ENCODE measurements at places on chromosomes 3 and 15.
A peak's percentile ranks its signal among the peaks of the same experiment; 100 is the strongest.

DNA sequence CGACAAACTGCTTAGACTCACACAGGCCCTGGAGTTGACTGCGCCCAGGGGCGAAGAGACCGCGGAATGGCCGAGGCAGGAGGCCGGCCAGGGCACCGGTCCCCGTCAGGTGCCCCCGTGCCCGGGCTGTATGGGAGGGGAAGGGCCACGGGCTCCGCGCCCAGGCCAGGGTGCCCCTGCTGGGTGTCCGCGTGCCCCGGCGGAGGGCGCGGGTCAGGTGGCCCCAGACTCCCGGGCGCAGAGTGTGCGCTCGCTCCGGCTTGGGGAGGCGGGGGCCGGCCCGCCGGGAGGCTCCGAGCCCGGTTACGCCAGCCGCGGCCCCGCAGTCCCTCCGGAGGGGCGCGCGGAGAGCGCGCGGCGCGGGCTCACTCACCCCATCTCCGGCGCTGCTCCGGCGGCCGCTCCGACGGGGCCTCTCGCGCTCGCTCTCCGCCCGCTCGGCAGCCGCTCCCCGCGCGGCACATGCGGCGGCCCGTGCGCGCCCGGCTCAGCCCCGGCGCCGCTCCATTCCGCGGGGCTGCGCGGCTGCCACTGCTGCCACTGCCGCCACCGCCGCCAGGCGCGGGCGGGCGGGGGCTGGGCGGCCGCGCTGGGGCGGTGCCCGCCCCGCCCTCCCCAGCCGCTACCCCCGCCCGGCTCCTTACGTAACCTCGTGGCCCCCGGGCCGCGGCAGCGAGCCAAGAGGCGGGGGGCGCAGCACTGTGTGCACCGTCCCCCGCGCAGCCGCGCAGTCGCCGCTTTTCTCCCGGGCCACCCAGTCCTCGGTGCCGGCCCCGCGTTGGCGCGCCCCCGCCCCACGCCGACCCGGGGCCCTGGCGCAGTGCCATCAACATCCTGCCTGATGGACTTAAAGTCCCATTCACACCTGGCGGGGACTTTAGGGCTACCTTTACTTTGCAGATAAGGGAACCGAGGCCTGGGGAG lies at the start of gene HOMER2:
TSS of gene HOMER2 (minus strand) at position 563 of the 924 bp plus-strand sequence. CDS start at position 378, 185 bp downstream.
- DNase-seq: peak; percentile 5

DNA sequence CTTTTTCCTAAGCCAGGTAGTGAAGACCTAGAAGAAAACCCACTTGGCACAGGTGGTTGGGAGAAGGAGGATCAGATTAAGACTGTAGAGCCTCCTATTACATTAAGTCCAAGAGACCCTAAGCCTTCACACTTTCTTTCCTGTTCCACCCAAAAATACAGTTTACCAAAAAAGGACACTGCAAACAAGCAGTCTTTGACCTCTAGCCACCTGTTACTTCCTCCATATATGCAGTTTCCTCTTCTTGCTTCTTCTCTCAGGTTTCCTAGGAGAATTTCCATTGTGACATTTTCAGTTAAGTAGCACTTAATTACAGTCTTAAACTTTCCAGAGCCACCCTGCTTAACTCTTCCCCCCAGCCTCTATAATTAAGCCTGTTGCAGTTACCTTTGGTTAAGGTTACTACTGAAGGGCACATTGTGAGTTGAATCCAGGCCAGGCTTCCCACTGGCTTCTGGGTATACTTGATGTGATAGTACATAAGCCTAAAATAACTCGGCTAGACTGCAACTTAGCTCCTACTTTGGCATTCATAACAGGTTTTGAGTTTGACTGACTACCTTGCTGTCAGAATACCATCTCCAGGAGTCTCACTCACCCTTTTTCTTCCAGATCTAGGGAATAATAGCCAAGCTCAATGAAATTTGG lies 114.2 kb upstream of the UMPS start:
- no peak for DNase-seq

DNA sequence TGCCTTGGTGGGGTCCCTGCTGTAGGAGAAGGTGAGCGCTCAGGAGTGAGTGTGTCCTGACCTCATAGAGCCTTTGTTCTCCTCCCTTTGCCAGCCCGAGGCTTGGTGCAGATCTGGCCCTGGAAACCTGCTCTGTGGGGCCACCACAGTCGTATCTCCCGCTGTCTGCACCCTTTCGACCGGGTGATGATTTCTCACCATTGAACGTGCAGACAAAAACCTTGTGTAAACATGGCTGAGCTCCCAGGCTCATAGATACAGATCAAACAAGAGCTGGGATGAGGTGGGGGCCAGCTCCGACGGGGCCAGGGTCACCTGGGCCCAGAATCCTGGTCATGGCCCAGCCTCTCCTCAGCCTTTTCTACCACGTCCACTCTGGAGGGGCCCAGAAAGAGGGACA lies 34.6 kb upstream of the ESYT3 start:
- DNase-seq: no peak

DNA sequence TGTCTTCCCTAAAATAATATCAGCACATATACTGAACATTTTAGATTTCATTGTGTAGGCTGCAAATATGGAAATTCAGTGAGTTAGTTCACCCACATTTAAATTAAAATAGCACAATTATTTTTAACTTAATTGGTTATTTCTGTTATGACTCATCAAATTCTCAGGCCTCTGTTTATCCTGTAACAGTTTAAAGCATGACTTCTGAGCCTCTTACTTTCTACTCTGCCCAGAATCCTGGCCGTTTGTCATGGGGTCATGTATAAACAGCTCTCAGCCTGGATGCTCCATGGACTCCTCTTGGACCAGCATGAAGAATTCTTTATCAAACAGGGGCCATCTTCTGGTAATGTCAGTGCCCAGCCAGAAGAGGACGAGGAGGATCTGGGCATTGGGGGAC lies 12.2 kb downstream of the TUBGCP4 start:
- peak; percentile 30 for DNase-seq

DNA sequence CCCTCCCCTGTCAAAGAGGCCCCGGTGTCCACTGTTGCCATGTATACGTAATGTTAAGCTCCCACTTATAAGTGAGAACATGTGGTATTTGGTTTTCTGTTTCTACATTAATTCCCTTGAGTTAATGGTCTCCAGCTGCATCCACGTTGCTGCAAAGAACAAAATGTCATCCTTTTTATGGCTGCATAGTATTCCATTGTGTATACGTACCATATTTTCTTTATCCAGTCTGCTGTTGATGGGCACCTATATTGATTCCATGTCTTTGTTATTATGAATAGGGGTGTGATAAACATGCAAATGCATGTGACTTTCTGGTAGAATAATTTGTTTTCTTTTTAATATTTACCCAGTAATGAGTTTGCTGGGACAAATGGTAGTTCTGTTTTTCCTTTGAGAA lies 43.3 kb upstream of the AGTR1 start:
- DNase-seq: no peak

GRCh38 chr3:157248590-157249422 lies 88.9 kb upstream of the CCNL1 start:
- DNase-seq: peak; percentile 87

DNA sequence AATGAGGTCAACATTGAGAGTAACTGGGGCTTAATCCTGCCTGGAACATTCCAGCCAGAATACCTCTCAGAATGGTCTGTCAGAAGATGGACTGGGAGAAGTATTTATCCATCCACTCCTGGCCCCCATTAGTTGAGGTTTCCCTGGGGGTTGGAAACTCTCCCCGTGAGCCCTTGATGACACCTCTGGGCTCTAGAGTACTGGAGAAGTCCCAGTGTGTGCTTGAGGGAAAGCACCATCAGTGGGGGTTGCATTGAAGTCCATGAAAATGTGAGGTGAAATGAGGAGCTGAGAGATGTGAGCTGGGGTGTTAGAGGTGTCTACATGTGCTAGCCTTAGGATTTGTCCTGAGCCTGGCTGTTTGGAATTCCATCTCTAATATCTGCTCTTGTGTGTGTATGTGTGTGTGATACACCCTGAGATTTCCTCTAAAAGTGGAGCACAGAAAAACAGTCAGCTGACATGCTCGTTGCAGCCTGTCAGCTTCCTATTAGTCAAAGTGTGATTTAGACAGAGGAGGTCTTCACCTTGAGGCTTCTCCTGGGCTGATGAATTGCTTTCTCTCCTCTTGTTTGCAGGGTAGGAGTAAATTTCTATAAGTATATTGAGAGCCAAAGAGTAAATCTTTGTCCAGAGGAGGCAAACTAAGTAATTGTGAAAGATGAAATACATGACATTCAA lies 67.6 kb downstream of the NR1D2 start:
- DNase-seq: no peak

- DNase-seq: no peak
Measured at GRCh38 chr3:149592758-149593240, 65.0 kb downstream of the WWTR1 start.

- DNase-seq: no peak
Measured at GRCh38 chr3:70108546-70108945, 109.0 kb downstream of the SAMMSON start.

- no peak for DNase-seq
Measured at GRCh38 chr3:3919316-3919715, 120.1 kb downstream of the LRRN1 start.

DNA sequence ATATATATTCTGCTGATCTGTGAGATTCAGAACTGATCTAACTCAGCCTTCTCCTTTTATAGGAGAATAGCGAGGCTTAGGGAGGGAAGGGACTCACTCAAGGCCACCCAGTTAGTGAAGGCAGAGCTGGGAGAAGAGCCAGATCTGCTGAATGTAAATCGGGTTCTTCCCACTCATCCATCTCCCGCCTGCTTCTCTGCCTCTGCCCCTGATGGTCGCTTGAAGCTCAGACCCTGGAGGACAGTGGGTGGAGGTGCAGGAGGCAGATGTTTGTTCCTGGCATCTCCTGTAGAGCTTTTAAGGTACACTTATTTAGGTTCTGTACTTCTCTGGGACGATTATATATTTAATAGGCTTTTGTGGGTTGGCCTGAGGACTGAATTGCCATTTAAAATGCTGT lies 4.3 kb downstream of the PDIA5 start:
- peak; percentile 52 for DNase-seq

GRCh38 chr3:53730576-53730975 lies 115.6 kb downstream of the CHDH start:
- DNase-seq: peak; percentile 30

- no peak for DNase-seq
Measured at GRCh38 chr3:36894914-36895313, 49.9 kb downstream of the TRANK1 start.

DNA sequence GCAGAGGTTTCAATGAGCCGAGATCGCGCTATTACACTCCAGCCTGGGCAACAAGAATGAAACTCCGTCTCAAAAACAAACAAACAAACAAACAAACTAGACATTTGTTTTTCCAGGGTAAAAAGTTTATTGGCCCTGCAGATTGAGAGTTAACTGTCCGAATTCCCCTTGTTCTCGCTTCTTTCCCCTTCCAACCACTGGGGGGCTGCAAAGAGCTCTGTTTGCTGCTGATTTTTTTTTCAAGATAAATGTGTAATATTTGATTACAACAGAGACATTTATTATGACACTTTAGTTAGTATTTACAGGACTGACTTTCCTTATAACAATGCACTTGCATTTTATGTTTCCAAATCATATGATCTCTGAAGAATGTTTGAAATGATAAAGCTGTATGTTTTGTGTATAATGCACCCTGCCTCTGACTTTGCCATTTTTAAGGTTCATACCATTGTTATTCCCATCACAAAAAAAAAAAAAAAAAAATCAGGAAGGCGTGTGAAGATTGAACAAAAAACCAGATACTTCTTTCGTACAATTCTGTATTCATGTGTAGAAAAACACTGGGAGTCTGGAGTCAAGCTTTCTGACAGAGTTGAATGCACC lies 2.8 kb downstream of the CLSTN2 start:
- peak; percentile 54 for DNase-seq

- DNase-seq: peak; percentile 92
Measured at GRCh38 chr3:177197041-177197726, at the start of gene TBL1XR1. TBL1XR1 (minus strand) TSS chr3:177197482; CDS start chr3:177064977, 132,505 bp downstream.

DNA sequence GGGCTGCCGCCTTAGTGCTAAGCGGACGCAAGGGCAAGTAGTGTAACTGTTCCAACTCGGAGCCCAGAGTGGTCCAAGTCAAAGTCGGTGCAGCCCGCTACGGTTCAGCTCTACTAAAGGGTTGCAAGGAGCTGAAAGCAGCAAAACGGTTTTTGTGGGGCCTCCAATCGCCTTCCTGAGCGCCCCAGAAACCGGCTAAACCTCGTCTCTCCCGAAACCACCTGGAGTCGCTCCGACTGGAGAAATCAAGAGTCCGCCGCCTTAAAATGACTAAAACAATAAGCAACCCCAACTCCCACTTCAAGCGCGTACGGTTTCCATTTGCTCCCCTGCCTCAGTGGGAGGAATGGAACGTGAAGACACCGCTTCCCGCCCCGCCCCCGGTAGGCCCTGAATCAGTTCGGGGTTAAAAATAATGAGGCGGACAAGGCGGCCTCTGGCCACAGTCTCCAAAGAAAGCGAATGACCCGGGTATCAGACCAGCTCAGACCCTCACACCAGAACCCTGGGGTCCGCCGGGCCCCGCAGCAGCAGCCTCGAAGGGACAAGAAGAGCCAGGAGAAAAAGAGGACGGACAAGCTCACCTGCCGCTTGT lies 401 bp downstream of the SEC11A start:
- peak; percentile 28 for DNase-seq

DNA sequence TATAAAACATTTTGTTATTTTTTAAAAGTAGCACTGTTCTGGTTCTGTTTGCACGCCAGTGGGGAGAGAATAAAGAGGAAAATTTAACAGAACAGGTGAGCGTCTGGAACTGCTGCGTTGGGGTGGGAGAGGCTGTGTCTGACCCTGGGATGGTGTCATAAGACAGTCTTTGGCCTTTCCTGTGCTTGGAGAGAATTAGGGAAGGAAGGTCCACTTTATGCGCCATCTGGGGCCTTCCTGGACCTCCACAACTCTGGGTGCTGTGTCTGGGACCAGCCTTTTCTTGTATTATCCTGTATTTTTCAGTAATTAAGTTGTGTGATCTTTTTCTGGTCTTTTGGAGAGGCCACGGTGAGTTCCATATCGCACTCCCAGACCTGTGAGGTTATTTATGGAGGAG lies 3.3 kb downstream of the FAM43A start:
- no peak for DNase-seq

DNA sequence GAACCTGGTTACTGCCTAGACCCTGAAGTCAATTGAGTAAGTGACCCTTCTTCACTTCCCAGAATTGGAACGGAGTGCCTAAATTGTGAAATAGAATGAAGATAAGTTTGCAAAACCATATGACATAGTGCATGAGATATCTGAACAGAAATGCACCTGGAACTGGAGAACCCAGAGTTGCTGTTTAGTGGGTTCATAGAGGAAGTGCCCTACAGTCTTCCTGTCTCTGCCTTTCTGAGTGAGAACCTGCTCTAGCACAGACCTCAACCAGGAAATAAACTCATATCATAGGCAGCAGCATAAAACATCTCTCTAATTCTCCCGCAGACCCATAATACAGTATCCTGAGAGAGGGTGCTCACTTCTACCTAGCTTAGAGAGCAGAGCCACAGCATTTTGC lies 82.9 kb downstream of the EOMES start:
- DNase-seq: no peak

- no peak for DNase-seq
Measured at GRCh38 chr3:100833483-100833882, 124.2 kb downstream of the TFG start.

GRCh38 chr3:94291686-94292085 lies 228.8 kb downstream of the NSUN3 start:
- no peak for DNase-seq

- no peak for DNase-seq
Measured at GRCh38 chr3:117306299-117306698, 596.7 kb downstream of the TUSC7 start.

- peak; percentile 3 for DNase-seq
Measured at GRCh38 chr3:138173769-138174420, 826 bp downstream of the DBR1 start.

Data from fibroblast of mammary gland (primary cell).